A549 treated with GW870086 at 1 μM for 4 hours (cell line): ENCODE measurements at places on chromosomes 12 and 14. TPM values are rescaled to one million over a fixed set of nuclear protein-coding genes. Genes with fewer than 3 reads are reported as not detected.

KLRD1 gene
- total RNA-seq, result not detected in 5 replicates

TAS2R19 gene
- 0.15 TPM in 1 of 5 replicates, not detected in the others for total RNA-seq

CELA1 gene
- total RNA-seq, result not detected in 5 replicates

DDIT3 gene
- total RNA-seq, result 24.1 to 32.1 TPM (median 29.9 TPM) in 5 replicates

LIN7A gene
- 0.14 to 0.81 TPM (median 0.47 TPM) in 5 replicates for total RNA-seq

TEX22 gene
- 0.14 to 0.52 TPM (median 0.23 TPM) in 4 of 5 replicates, not detected in the other for total RNA-seq

NRIP2 gene
- total RNA-seq, result not detected in 5 replicates

SPIC gene
- total RNA-seq, result not detected in 5 replicates

TAS2R9 gene
- not detected in 5 replicates for total RNA-seq

SUOX gene
- total RNA-seq, result 7.5 to 9.4 TPM (median 9.2 TPM) in 5 replicates

RTL1 gene
- total RNA-seq, result 0.19 to 0.30 TPM (median 0.24 TPM) in 5 replicates

FGF6 gene
- not detected in 5 replicates for total RNA-seq

SCN8A gene
- total RNA-seq, result 1.2 to 1.7 TPM (median 1.5 TPM) in 5 replicates

TMEM63C gene
- total RNA-seq, result 1.2 to 1.9 TPM (median 1.8 TPM) in 5 replicates

CKB gene
- total RNA-seq, result 116 to 147 TPM (median 130 TPM) in 5 replicates

LRCOL1 gene
- total RNA-seq, result not detected in 5 replicates

ADCY4 gene
- not detected in 5 replicates for total RNA-seq

MYF5 gene
- total RNA-seq, result not detected in 5 replicates

SLC17A8 gene
- total RNA-seq, result 0.03 TPM in 1 of 5 replicates, not detected in the others

RECQL gene
- total RNA-seq, result 47.9 to 80.9 TPM (median 65.3 TPM) in 5 replicates

KRT73 gene
- not detected in 5 replicates for total RNA-seq

OAS2 gene
- 0.13 to 0.63 TPM (median 0.18 TPM) in 5 replicates for total RNA-seq

PDE6H gene
- not detected in 5 replicates for total RNA-seq

APOLD1 gene
- 0.12 to 0.36 TPM (median 0.17 TPM) in 5 replicates for total RNA-seq

NOS1 gene
- 0.40 to 0.64 TPM (median 0.58 TPM) in 5 replicates for total RNA-seq

FBXO33 gene
- total RNA-seq, result 6.0 to 9.3 TPM (median 8.8 TPM) in 5 replicates

DUSP16 gene
- 8.3 to 10.2 TPM (median 8.9 TPM) in 5 replicates for total RNA-seq

SLC39A5 gene
- 0.34 TPM in 1 of 5 replicates, not detected in the others for total RNA-seq

APOF gene
- total RNA-seq, result not detected in 5 replicates

KLRC1 gene
- not detected in 5 replicates for total RNA-seq

TMEM179 gene
- total RNA-seq, result 0.27 to 0.46 TPM (median 0.30 TPM) in 4 of 5 replicates, not detected in the other

LRRC10 gene
- total RNA-seq, result not detected in 5 replicates

NPAS3 gene
- total RNA-seq, result not detected in 5 replicates

MVK gene
- 6.2 to 9.2 TPM (median 9.1 TPM) in 5 replicates for total RNA-seq

GLTP gene
- total RNA-seq, result 19.9 to 22.3 TPM (median 21.4 TPM) in 5 replicates

NKX2-1 gene
- total RNA-seq, result 0.05 to 0.10 TPM in 2 of 5 replicates, not detected in the others

ANO4 gene
- total RNA-seq, result 0.12 to 0.20 TPM (median 0.15 TPM) in 4 of 5 replicates, not detected in the other
